ENCODE measurements at places on chromosomes 7 and 10.
A peak's percentile ranks its signal among the peaks of the same experiment; 100 is the strongest.

- no peak for DNase-seq
These were observed 143.0 kb downstream of the ARHGAP22 start for GRCh38 chr10:48461623-48462481.

DNA sequence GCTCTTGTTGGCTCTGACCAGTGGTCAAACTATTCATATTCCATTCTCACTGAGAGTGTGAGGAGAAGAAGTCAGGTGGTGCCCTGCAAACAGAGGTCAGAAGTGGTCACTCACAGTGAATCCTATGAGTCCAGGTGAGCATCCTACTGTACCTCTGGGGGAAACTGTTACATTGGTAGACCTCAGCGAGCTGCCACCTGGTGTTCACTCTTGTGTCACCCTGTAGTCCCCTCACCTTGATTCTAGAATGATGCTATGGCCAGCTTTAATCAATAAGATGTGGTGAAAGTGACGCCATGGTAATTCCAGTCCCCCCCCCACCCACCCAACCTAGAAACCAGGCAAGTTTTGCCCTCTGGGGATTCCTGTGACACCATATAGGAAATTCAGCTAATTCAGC is 1.2 kb upstream of the AMPH start:
- DNase-seq: no peak

- peak; percentile 73 for DNase-seq
These were observed 90.1 kb upstream of the NFE2L3 start for GRCh38 chr7:26061678-26062603.

DNA sequence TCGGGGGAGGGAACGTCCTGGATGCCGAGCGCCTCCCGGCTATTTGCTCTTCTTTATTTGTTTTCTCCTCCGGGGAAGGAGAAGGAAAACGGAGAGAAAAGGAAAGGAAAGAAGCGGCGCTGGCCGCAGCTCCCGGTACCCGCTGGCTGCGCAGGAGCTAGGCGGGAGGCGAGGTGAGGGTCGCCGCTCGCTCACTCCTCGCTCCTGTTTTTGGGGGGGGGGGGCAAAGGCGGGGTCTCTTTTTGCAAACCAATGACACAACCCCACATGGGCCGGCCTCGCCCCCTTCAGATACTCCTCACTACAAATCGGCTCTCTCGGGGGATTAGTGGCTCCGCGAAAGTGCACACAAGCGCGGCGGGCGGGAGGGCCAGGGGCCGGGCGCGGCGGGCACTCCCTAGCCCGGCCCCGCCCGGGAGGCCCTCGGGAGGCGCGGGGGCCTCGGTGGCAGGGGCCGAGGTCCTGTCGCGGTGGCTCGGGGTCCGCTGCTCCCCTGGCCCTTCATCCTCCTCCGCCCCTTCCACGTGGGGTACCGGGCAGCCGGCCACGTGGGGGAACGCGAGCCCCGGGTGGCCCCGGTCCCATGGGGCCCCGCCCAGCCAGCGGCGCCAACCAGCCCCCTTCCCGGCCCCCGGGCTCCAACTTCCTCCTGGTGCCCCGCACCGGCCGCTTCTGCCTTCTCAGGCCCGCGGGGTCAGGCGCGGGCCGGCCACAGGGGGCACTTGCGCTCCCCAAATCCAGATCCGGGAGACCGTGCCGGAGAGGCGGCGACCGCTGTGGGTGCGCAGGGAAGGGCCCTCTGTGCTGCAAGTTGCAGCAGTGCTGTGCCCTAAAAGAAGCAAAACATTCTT is 718 bp upstream of the CTBP2 start:
- peak; percentile 76 for DNase-seq

- DNase-seq: no peak
These were observed 66.8 kb downstream of the CACNA2D1 start for GRCh38 chr7:82376739-82377138.

- DNase-seq: no peak
These were observed 91.3 kb upstream of the SMIM30 start for GRCh38 chr7:113209449-113210203.

DNA sequence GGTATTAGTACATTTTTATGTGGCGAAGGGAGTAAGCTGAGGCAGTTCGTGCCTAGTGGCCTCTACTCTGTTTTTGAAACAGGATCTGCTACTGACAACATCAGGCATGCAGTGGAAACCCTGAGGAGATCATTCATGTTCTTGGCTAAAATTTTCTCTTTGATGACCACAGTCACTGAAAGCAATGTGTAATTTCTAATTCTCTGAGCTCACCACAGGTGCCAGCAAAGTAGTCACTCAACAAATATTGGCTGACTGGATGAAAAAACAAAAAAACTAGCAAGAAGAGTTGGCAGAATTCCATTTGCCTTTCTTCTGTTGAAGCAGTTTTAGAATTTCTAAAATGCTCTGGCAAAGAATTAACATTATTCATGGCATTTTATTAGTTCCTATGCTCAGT is 176.5 kb upstream of the KCTD7 start:
- DNase-seq: no peak

DNA sequence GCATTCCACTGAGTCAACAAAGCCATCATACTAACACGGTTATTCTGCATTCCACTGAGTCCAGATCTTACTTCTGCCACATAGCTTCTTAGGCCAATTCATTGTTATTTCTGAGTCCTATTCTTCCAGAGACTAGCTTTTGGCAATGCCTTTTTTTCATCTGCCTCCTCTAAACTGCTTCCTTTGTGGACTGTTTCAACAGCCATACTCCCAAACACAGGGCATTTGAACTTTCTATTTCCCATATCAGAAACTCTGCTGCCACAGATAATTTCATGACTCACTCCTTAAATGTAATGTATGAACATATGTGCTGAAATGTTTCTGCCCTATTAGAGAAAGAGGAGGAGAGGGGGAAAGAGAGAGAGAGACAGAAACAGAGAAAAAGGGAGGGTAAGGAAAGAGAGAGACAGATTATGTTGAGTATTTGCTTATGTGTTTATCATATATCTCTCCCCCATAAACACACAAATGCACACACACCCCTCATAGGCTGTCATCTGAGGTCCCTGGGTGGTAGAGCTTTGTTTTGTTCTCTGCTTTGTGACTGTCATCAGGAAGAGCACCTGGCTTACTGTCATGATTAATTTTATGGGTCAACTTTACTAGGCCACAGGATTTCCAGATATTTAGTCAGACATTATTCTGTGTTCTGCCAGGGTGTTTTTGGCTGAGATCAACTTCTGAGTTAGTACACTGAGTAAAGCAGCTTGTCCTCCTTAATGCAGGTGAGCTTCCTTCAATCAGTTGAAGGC is 308.0 kb upstream of the KCND2 start:
- no peak for DNase-seq

DNA sequence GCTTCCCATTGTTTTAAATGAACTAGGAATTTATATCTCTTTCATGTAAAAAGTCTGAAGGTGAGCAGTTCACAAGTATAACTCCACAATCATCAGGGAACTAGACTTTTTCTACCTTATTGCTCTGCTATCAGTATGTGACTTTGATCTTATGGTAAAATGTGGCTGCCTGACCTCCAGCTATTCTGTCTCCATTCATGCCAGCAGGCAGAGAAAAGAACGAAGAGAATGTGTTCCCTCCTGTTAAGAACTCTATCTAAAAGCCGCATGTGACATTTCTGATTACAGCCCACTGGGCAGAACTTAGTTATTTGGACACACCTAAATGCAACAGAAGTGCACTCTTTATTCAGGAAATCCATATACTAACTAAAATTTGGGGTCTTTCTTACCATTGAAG is 102.8 kb upstream of the MBL2 start:
- DNase-seq: no peak

GRCh38 chr7:156735851-156736250 is 95.3 kb downstream of the RNF32 start:
- DNase-seq: peak; percentile 74

GRCh38 chr7:18336626-18337025 is 158.9 kb upstream of the HDAC9 start:
- DNase-seq: no peak

DNA sequence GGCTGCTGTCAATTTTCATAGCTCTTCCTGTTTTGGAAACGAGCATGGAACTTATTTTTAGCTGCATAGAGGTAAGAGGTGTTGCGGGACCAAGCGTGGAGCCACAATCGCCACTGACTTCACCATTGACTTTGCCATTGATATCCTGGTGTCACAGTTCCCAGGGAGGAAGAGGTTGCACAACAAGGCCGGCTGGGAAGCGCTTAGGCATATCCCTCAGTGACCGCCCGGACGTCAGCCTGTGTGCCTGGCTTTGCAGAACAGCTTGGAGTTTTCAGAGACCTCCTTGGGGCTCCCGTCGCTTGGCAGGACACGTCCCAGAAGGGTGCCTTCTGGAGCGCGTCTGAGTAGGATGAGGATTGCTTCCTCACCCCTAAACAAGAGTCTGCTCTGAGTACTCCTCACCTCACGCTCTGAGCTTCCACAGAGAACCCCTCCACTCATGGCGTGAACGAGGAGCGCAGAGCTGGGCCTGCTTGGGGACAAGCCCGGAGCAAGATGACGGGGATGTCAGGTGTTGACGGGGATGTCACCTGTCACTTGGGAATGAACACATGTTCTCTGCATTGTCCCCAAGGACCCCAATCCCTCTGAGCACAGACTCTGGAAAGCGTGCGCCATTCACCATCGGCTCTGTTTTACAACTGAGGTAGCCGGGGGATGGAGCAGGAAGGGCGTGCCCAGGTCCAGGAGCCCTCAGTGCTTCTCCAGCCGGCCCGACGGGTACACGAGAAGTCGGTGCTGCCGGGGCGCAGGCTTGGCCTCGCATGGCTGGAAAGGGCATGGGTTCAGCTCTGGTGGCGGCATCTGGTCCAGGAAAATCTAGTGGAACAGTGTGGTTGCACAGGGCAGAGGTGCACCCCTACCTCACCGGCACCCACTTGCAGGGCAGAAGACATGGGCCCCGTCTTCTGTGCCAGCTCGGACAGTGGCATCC is 192.3 kb upstream of the SHH start:
- DNase-seq: no peak

- DNase-seq: no peak
These were observed 45.8 kb downstream of the MKX start for GRCh38 chr10:27699776-27700175.

DNA sequence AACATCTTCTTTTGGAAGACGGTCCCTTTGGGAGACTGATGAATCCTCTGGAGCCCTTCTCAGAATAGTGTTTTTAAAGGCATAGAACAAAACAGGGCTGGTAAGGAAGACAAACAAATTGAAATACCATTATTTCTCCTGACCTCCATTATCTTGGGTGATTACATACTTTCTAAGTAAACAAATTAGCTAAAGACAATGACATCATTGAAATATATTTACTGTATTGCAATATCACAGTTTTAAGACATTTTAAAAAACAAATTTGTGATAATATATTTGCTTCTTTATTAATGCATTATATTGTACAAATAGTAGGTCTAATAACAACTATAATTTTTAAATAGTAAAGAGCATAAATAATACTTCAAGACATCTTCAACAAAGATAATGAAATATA is 152.2 kb upstream of the CDK1 start:
- DNase-seq: no peak

- DNase-seq: no peak
These were observed 44.8 kb upstream of the FAM133B start for GRCh38 chr7:92634924-92635519.

DNA sequence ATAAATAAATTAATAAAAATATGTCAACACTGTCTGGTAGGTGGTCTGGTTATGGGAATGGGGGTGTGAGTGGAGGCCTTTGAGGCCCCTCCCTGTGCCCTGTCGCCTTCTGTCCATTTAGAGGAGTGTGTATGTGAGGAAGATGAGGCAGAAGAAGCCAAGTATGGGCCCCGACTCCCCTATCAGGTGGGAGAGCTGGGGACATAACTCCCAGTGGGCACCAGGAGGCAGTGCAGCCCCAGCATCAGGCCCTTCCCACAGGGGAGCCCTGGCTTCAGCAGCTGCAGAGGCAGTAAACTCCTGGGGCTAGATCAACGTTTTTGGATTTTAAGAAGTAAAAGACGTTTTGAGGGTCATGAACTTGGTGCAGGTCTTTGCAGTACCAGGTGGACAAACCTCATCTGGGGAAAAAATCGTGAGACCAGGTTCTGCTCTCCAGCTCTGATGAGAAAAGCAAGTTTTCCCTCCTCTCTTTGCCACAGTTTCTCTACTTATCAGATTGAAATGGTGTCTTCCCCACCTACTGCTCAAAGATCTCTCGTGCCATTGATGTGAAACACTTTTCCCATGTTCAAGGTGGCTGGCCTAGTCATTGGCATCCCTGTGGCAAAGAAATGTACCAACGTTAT is 167.8 kb upstream of the EEPD1 start:
- DNase-seq: peak; percentile 85

- DNase-seq: no peak
These were observed 51.1 kb downstream of the ASB13 start for GRCh38 chr10:5615316-5615715.

- DNase-seq: no peak
These were observed 84.3 kb upstream of the PODXL start for GRCh38 chr7:131640686-131641085.

GRCh38 chr7:7051206-7051877 is 131.0 kb upstream of the C1GALT1 start:
- DNase-seq: no peak

GRCh38 chr7:82057476-82057875 is 287.6 kb upstream of the HGF start:
- DNase-seq: no peak

- DNase-seq: no peak
These were observed 77.6 kb downstream of the GALNT11 start for GRCh38 chr7:152103066-152103465.

DNA sequence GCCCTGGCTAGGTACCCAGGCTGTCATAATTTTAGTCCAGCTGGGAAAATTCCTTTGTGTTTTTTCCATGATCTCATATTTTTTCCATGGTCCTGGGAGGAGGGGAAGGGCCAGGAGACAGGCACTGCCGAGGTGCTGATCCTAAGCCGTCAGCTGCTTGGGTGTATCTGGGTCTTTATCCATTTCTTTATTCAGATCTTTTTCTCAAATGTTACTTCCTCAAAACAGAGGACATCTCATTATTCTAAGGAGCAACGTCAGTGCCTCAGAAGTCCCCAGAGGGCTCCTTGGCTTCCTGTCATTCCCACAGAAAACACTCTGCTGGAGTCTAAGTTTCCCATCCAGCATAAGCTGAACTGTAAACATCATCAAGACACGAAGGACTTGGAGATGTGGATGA is 2.8 kb upstream of the OR6V1 start:
- DNase-seq: no peak

GRCh38 chr7:91397612-91398011 is 133.4 kb downstream of the FZD1 start:
- no peak for DNase-seq

DNA sequence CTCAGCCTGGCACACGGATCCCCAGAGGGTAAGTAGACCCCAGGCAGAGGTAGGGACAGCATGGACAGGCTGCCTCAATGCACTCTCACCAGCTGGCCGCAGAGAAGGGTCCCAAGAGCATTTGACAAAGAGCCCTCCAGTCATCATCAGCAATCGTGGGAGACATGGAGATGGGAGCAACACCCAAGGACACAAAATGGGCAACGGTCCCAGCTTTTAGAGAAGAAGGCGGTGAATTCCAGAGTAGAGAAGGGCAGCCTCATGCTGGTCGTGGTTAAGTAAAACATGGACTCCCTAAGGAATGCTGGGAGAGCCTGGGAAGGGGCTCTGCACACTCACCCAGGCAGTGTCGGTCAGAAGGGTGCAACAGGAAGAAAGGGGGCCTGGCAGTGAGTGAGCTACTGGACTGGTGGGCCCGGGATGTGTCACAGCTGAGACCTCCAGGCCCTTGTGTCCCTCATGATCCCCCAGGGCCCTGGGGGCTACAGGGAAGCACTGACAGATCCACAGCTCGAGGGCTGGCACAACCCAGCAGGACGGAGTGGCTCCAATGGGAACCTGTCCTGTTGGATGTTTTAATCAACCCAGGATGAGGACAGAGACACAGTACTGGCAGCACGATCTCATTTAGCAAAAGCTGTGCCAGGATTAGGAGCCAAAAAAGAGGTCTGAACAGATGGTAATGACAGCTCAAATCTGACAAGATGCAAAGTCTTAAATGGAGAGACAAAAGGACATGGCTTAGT is 147.1 kb downstream of the NEURL1 start:
- DNase-seq: peak; percentile 86

Data from NCI-H446 (cell line).